Coronary artery (tissue), 2 donors: ENCODE measurements at places on chromosomes 4 and X.

DNA sequence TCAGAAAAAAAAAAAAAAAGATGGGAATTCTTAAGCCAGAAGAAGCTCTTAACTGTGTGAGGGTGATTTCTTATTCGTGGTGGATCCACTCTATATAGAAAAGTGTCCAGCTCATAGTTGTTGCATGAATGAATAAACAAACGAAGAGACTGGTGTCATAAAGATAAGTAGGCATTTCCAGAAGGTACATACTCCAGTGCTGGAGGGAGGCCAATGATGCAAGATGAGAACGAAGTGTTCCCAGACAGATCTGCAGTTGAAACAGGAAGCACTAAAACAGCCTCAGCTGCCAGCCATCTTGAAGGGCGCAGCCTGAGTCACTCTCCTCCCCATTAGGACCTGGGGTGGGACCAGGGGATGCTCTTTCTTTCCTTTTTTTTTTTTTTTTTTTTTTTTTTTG lies 47.4 kb upstream of the HOPX start:
- DNase-seq = no peak

DNA sequence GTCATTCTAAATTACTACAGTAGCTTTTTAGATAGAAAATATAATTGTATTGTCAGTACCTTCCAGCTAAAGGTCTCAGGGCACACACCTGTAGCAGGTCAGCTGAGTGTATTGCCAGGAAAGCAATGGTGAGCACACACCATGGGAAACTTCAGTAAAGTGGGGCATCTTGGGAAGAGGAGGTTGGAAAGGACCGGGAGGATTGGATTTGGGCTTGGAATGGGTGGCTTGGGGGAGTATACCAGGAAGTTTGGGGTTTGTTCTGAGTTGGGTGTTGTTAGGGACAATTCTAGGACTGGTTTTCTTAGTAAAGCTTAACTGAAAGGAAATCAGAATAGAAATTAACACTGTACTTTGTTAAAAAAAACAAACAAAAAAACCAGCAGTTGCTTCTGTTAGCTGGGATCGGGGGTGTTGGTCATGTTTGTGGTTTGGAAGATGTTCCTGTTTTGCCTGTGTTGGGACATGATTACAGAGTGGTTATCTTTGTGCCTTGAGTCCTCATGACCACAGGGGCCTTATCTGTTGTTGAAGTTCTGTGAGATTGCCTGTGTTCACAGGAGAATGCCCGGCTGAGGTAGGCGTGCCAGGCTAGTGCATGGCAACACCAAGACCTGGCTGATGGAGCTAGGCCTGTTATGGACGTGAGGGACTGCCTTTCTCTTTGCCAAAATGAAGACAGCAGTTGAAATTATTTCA lies 35.1 kb downstream of the PRIMPOL start:
- DNase-seq = no peak

- no peak for DNase-seq
These were observed at the start of gene IL3RA for GRCh38 chrX:1336331-1336943. Gene IL3RA (plus strand): TSS chrX:1336785. CDS start chrX:1341766, 4,981 bp downstream.

GRCh38 chr4:184815046-184815877 lies 10.5 kb downstream of the ACSL1 start:
- no peak for DNase-seq

DNA sequence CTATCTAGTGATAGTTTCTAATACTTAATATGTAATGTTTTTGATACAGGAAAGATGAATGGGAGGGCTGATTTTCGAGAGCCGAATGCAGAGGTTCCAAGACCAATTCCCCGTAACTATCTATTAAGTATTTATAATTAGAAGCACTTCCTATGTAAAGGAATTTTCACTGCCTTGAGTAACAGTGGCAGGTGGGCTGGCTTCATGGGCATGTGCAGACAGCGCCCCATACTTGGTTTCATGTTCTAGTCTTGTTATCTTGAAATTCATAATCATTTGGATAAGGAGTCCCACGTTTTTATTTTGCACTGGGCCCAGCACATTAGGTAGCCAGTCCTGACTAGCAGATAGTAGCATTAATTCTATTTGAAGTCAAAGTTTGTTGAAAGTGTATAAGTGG lies 1.7 kb downstream of the OCIAD1 start:
- DNase-seq = no peak

DNA sequence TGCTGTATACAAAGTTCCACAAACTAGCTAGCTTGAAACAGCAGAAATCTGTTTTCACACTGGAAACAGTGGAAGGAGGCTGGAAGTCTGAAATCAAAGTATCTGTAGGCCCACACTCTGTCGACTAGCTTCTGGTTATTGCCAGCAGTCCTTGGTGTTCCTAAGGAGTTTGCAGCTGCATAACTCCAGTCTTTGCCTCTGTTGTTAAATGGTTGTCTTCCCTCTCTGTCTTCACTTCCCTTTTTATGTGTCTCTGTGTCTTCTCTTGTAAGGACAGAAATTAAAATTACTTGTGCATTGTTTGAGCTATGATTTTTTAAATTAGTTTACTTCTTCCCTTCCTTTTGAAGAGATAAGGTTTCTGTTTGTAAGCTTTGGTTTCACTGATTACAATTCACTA lies 8.2 kb downstream of the MTHFD2L start:
- no peak for DNase-seq

- no peak for DNase-seq
These were observed 49.4 kb downstream of the UBA6 start for GRCh38 chr4:67651536-67651935.

- no peak for DNase-seq
These were observed 4.9 kb upstream of the LEF1 start for GRCh38 chr4:108173599-108174057.

DNA sequence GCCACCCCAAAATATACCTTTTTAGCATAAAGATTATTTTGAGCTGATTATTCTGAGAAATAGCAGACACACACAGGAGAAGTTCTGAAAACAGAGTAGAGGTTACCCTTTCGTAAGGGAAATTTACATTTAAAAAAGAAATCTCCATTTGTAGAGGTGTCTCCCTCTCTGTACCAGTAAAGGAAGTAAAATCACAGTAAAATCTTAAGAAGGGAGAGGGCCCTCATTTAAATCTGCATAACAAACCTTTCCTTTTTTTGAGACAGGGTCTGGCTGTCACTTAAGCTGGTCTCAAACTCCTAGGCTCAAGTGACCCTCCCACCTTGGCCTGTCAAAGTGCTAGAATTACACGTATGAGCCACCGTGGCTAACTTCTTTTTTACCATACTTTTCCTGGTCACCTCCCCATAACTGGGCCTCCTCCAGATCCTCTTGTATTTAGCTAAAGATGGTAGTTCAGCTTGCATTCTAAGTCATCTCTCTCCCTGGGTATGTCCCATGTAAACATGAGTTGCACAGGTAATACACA lies 92.2 kb upstream of the INTU start:
- DNase-seq = no peak

- DNase-seq = no peak
These were observed 25.5 kb downstream of the CDKN2AIP start for GRCh38 chr4:183469936-183470335.

- peak; percentile 24 for DNase-seq
These were observed 19.9 kb upstream of the PJA1 start for GRCh38 chrX:69185141-69185540.

DNA sequence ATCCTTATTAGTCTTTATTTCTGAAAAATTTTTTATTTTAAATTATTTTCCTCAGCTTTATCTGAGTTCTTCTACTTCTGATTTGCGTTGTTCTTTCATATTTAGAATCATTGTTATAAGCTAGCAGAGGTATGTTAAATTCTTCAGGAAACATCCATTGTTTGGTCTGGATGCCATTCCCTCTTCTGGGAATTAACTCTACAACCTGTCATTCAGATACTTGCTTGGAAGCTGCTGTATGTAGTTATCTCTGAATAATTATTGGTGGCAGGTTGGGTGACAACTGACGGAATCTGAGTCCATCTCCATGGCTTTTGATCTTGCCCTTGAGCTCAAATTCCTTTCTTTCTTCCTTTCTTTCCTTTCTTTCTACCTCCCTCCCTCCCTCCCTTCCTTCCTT lies 61.9 kb downstream of the DDIT4L start:
- DNase-seq = no peak

GRCh38 chr4:145805490-145805889 lies 125.5 kb downstream of the C4orf51 start:
- DNase-seq = no peak

- no peak for DNase-seq
These were observed 11.9 kb downstream of the HUWE1 start for GRCh38 chrX:53674581-53674980.

DNA sequence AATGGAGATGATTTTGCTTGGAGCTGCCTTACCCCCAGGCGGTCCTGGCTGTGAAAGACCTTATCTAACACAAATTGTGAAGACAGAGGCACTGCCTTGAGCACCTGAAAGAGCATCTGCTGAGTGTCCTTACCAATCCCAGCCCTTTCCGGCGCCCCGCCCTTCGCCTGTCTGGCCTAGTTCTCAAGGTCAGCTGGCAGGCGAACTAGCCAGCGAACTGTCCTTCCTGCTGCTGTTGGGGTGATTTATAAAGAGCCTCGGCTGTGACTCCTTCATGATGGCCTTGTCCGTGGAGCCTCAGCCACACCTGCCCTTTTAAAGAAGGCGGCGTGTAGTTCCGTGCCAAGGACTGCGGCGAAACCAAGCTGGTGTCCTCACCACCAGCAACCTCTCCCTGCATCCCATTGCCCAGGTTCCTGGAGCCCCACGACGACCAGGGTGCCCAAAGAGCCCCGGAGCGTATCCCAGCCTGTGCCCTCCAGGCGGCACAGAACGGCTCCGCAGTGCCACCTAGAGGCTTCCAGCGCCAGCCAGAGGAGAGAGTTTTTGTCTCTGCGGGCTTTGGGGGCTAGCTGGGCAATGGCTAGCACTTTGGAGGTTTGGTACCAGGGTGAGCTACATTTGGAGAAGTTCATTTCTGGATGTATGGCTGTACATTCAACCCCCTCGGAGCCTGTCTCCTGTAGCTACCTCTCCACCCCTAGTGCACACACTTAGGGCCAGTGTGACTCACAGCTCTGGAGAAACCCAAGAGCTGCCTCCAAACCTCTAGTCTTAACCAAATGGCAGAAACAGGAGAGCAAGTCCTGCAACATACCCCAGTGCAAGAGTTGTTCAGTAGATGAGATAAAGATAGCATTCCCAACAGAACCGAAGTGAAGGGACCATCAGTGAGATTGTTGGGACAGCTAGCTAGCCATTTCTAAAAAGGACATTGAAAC lies 36.8 kb upstream of the VMA21 start:
- DNase-seq = no peak

DNA sequence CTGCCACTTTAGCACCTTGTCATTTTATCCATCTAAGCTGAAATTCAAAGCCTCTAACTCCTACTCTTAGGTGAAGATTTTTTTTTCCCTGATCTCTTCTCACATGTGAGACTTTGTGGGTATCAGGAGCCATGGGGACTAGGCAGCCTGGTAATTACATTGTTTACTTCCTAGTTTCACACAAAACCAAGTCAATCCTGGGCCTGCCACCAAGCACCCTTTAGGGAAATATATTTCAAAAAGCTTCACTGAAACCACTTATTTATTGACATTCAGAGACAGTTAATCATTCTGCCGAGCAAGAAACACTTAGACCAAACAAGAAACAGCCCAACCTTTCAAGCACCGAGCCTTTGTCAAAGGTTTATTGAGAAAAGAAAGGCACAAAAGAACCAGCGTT lies 200.0 kb downstream of the RELL1 start:
- DNase-seq = no peak

DNA sequence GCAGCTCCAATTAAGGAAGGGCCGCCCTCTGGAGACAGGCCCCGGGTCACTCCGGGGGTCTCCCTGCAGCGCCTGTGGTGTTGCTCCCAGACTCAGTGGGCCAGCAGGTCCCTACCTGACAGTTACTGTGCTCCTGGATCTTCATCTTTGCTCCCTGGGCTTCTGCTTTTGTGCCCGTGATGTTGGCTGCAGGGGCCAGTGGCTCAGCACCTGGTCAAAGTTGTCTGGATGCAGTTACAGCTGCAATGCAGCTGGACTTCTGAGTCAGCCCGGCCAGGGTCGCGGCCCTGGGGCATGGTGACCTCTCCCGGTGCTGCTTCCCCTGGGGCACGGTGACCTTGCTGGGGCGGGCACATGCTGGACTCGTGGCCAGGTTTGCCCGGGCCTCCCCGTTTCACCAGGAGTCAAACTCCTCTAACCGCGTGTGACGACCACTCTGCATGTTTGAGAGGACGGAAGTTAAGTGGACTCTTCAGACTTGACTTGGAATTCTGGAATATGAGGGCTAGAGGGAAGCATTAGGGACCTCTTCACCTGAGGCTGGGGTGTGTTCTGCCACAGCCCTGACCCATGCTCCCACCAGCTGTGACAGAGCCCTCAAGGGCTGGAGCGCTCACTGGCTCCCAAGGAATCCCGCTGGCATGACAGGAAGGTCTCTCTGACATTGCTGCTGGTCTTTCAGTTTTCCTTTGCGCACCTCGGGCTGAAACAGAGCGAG lies 3.7 kb downstream of the CTAG2 start:
- peak; percentile 50 for DNase-seq

DNA sequence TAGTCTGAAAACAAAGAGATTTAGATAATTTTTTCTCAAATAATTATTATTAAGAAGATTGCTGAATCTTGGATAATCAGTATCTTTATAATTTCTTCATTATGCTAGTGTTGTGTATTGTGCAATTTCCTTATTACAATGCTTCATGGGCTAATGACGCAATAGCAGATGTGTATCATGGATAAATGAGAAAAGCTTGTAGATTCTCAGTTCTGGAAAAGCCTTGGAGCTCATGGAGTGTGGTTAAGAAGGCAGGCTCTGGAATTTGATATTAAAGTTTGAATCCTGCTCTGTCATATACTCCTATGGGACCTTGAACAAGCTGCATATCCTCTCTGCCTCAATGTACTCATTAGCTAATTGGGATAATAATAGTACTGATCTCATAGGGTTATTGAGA lies 18.9 kb upstream of the CXCL8 start:
- DNase-seq = no peak

GRCh38 chrX:16796298-16796697 lies 10.0 kb downstream of the TXLNG start:
- no peak for DNase-seq

- no peak for DNase-seq
These were observed 82.7 kb downstream of the CRMP1 start for GRCh38 chr4:5810151-5810550.

DNA sequence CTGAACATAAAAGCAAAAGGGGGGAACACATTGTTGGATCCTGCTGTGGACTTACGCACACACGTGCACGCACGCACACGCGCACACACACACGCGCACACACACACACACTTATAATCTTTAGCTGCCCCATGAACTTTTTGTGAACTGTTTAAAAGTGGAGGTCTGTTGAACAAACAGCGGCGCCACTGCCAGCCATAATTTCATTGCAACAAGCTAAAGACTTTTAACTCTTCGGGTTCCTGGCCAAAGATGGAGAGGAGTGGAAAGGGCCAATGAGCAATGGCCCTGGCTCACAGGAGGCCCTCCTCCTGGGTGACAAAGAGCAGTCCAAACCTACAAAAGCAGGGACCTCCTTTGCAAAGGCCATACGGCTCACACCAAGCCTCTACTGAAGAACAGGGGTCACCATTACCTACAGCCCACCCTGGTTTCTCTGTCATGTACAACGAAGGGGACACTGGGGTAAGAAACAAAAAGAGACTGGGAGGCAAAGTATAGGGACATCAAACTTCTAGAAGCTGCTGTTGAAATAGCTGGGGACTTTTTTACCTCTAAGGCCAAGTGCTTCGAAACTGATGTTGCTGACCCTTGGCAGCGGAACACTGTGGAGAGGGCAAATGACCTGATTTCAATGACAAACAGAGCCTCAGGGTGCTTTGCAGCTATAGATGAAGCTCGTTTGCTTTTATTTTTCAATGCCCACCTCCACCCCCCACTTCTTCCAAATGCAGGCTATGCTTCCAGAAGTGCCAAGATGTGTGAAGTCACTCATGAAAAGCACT lies 16.7 kb downstream of the BCOR start:
- DNase-seq = no peak

- DNase-seq = no peak
These were observed 1230.3 kb upstream of the AGA start for GRCh38 chr4:178672512-178672911.

GRCh38 chr4:119020158-119020557 lies 115.5 kb upstream of the MYOZ2 start:
- DNase-seq = no peak
